ENCODE measurements at places on chromosomes 16 and 17. TPM values are rescaled to one million over a fixed set of nuclear protein-coding genes. Genes with fewer than 3 reads are reported as not detected.

The SLC43A2 gene
- 4.0 TPM for total RNA-seq

The ITGAD gene
- not detected for total RNA-seq

The CALCOCO2 gene
- total RNA-seq = 312 TPM

The APOBR gene
- total RNA-seq = 0.38 TPM

The FOXJ1 gene
- total RNA-seq = not detected

The ZP2 gene
- total RNA-seq = not detected
